ENCODE measurements at places on chromosomes 3 and 15.

GRCh38 chr3:23129817-23130216 lies 73.3 kb upstream of the UBE2E2 start:
- DNase-seq = no peak

- DNase-seq = no peak
These were observed 245.3 kb downstream of the OCA2 start for GRCh38 chr15:27853624-27854455.

- DNase-seq = no peak
These were observed 40.3 kb downstream of the CORO2B start for GRCh38 chr15:68618908-68619698.

DNA sequence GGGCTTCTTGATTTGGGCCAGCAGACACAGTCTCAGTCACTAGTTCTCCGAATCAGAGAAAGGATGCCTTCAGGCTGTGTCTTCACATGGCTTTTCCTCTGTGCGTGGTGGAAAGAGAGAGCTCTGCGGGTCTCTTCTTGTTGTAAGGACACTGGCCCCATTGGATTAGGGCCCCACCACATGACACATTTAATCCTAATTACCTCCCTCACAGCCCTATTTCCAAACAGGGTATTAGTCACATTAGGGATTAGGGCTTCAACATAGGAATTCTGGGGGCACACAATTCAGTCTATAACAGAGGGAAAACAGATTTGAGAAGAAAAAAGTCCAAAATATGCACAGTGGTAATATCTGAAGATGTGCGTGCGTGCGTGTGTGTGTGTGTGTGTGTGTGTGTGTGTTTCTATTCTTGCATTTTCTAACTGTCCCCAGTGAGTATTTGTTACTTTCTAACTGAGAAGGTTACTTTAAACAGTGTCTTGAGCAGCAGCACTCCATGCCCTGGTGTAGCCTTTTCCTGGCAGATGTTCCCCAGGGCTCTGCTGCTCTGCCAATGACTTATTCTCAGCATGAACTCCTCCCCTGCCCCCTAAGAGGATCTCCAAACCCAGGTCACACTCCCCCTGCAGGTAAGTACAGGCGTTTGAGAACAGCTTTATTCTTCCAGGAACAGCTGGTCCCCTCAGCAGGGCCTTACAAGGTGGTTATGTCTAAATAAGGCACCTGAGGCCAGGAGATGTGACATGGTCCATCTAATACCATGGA lies 72.9 kb downstream of the RPL39L start:
- peak; percentile 66 for DNase-seq

- no peak for DNase-seq
These were observed 15.9 kb upstream of the ABHD2 start for GRCh38 chr15:89072277-89072869.

DNA sequence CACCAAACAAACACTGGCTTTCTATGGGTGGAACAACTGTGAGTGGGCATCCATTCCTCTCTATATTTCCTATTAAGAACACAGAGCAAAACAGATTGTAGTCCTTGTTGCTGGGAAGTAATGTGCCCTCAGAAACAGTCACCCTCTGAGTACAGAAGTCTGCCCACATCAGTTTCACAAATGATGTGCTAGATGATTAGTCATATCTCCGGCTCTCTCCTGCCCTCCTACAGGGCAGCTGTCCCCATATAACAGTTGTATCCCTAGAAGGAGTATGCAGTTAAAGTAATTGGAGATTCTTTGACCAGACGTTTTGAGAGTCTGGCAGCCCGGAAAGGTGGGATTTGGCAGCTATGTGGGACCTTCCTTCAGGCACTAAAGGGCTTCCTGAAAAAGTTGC lies 159.9 kb downstream of the APBA2 start:
- DNase-seq = peak; percentile 50

- DNase-seq = peak; percentile 27
These were observed 159.2 kb downstream of the TPRG1 start for GRCh38 chr3:189331002-189331418.

DNA sequence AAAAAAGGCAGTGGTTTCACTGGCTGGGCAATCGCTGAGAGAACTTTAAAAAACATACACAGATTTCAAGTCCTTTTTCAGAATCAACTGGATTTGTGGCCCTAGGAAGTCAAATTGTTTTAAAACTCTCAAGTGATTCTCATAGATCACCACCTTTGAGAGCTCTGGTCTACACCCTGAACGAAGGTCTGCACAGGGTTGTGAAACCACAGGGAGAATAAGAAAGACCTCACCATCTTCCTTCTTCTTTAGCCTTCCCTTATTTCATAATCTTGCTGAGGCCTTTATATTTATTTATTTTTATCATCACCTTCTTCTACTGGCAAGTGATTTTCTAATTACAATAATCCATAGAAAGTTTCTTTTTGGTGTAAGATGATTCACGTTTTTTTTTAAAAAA lies 58.1 kb downstream of the FOXP1 start:
- DNase-seq = no peak

- peak; percentile 58 for DNase-seq
These were observed 33.4 kb downstream of the SPINK8 start for GRCh38 chr3:48299746-48300712.

DNA sequence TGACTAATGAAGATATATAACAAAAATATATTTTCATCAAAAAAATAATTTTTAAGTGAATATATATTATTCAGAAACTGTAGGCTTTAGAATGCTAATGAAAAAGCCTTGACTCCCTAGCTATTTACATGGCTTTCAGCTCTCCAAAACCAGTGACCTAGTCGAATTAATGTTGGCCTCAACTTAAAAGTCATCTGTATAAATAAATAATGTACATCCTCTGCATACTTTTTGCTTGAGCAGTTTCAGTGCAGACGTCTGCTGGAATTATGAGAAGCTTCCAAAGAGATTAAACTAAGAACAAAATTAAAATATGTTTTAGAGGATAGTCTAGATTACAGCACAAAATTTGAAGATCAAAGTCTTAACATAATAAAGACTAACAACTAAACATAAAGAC lies 520.4 kb upstream of the ALCAM start:
- DNase-seq = no peak

GRCh38 chr15:23801881-23802280 lies 114.8 kb upstream of the NDN start:
- no peak for DNase-seq

GRCh38 chr3:149224736-149225594 lies 3.3 kb upstream of the CP start:
- DNase-seq = peak; percentile 47

DNA sequence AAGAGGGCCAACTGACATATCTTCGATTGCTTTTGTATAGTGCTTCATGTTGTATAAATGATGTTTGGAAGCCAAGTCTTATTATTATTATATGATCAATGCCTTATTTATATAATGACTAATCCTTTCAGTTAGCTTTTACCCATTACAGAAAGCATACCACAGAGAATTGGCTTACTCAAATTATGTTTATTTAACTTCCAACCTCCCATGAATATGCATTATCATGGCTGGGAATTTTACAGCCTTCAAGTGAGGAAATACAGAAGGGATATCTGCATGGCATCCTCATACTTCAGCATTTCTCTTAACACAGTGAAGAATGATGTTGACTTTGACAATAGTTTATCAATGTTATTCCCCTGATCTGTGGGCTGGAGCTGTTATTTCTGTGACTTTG lies 225.9 kb upstream of the GAP43 start:
- DNase-seq = no peak

GRCh38 chr3:148698190-148698810 lies 597 bp downstream of the AGTR1 start:
- no peak for DNase-seq

DNA sequence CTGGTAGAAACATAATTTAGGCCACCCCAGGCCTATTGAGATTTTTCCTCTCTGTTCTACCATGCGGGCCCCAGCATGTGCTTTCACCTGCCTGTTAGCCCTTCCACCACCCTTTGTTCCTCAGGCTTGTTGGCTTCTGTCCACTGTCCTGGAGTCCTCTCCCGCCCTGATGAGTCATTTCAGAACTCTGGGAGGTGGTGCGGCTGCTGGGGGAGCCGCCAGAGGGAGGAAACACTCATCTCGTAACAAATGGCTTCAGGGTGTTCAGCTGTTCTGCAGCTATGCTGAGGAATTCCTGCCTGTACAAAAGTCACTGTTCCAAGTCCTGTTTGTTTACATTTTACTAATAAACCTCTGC lies 36.3 kb downstream of the LRTM1 start:
- no peak for DNase-seq

GRCh38 chr15:25693321-25694238 lies 169.5 kb downstream of the ATP10A start:
- DNase-seq = peak; percentile 40

- DNase-seq = no peak
These were observed 34.1 kb downstream of the NGLY1 start for GRCh38 chr3:25749031-25749581.

- no peak for DNase-seq
These were observed 99.0 kb upstream of the MEF2A start for GRCh38 chr15:99466701-99467337.

- DNase-seq = no peak
These were observed 54.2 kb downstream of the PIK3R4 start for GRCh38 chr3:130692455-130692854.

DNA sequence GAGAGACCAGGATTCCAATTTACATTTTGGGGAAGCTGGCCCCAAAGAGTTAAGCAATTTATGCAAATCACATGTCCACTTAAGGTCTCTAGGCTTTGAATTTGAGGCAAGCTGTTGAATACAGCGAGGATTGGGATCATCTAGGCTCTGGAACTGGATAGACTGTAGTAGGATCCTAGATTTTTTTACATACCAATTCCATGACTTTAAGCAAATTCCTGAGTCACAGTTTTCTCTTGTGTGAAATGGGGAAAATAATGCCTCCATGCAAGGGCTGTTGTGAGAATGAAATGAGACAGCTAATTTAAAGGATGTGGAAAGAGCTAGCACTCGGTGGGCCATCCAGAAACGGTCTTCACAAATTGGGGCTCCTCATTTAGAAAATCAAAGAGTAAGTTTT lies 103.4 kb downstream of the MINAR1 start:
- no peak for DNase-seq

DNA sequence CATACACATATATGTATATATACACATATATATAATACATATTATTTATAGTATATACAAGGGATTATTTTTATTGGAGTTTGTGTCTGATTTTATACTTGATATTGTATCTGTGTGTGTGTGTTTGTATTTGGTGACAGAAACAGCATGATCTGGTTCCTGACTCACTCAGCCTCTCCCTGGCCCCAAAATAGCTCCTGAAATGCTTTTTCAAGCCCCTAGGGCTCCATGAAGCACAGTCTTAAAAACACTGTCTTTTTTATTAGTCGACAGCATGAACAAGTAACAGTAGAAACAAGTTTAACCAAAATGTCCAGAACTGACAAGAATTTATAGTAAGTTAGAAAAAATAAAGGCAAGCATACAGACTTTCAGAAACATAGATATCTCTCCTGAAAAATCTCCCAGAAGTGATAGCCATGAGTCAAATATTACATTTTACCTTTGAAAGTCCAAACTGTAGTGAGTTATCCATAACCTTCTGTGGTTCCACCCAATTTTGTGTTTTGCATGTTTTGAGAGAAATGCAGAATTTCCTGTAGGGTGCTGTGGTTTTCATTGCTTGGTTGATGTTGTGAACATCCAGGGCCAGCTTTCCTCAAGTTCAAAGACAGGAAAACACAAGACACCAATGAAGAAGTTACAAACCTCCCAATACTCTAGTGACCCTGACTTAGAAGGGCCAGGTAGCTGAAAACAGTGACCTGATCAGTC lies 98.5 kb upstream of the CCDC80 start:
- DNase-seq = no peak

- DNase-seq = no peak
These were observed 30.3 kb downstream of the UMPS start for GRCh38 chr3:124760601-124761000.

DNA sequence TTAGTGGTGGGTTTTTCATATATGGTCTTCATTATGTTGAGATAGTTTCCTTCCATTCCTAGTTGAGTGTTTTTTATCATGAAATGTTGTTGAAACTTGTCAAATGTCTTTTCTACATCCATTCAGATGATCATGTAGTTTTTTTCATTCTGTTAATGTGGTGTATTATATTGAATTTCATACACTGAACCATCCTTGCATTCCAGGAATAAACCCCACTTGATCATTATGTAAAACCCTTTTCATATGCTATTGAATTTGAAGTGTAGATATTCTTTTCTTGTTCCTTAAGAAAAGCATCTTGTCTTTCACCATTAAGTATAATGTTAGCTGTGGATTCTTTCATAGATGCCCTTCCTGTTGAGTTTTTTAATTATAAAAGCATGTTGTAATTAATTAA lies 42.9 kb downstream of the PIAS1 start:
- no peak for DNase-seq

DNA sequence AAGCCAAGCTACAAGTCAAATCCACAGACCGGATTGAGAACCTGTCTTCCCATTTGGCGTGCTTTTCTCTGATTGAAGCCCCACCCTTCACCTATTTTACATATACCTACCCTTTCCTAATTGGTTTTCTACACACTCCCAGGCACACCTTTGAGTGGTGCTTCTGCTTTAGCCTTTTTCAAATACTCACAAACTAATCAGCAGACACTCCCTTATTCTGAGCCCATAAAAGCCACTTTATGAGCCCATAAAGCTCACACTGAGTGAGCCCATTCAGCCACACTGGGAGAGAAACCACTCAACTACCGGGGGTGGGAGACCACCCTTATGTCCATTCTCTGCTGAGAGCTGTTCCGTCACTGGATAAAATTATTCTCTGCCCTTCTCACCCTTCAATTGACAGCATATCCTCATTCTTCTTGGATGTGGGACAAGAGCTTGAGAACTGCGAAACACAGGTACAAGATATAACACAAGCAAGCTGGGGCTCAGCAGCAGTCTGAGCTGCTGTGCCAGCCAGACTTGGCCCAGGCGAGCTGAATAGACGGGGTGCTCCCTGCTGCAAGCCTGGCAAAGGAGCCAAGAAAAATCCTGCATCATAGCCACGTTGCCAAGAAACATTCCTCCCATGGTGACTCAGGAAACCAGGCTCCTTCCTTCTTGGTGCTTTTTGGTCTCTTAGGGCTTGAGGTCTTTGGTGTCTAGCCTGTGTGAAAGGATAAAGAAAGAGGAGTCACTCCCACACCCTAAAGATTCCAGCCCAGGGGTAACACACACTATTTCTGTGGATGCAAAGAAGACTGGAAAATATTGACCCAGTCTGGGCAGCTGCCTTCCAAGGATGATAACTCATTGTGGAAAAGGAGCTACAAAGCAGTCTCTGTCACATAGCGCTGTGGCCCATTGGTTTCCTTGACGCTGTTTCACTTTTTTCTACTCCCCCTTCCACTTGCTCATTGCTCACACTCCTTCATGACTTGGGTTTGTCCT lies 609.7 kb downstream of the MCTP2 start:
- DNase-seq = no peak

DNA sequence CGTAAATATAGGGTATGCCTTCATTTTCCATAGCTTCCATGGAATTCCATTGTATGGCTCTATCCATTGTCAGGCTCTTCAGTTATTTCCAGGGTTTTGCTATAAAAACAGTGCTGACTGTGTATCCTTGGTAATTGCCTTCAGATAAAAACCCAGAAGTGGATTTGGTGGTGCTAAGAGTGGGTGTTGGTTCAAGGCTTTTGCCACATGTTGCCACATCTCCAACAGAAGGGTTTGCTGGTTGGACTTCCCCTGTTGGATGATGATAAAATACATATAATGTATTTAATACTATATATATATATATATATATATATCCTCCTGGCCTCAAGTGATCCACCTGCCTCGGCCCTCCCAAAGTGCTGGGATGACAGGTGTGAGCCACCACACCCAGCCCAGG lies 97.8 kb downstream of the FLNB start:
- no peak for DNase-seq
